ENCODE measurements at places on chromosomes 4 and X.
A peak's percentile ranks its signal among the peaks of the same experiment; 100 is the strongest.

- no peak for DNase-seq
Observed at GRCh38 chr4:121597346-121597934, 99.3 kb downstream of the ANXA5 start.

GRCh38 chr4:147779451-147779850, 47.6 kb downstream of the ARHGAP10 start:
- DNase-seq: no peak

- no peak for DNase-seq
Observed at GRCh38 chrX:110358548-110358947, at the start of gene RTL9. Gene RTL9 (plus strand): TSS chrX:110358848. CDS start chrX:110450618, 91,770 bp downstream.

DNA sequence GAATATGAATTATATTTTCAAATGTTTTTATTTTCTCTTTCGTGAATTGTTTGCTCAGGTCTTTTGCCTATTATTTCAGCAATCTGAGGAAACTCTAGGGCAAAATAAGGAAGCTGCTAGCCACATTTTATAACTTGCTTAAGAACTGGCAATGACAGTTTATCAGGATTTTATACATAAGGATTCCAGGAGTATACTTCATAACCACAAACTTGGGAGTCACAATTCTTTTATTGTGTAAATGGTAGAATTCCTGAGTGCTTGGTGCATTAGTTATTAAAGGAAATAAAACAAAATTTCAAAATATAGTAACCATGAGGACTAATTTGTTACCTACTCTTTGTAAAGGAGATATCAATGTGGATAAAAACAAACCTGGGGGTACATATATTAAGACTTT, 54.4 kb downstream of the PALLD start:
- no peak for DNase-seq

- no peak for DNase-seq
Observed at GRCh38 chr4:9969526-9970398, 51.5 kb downstream of the SLC2A9 start.

DNA sequence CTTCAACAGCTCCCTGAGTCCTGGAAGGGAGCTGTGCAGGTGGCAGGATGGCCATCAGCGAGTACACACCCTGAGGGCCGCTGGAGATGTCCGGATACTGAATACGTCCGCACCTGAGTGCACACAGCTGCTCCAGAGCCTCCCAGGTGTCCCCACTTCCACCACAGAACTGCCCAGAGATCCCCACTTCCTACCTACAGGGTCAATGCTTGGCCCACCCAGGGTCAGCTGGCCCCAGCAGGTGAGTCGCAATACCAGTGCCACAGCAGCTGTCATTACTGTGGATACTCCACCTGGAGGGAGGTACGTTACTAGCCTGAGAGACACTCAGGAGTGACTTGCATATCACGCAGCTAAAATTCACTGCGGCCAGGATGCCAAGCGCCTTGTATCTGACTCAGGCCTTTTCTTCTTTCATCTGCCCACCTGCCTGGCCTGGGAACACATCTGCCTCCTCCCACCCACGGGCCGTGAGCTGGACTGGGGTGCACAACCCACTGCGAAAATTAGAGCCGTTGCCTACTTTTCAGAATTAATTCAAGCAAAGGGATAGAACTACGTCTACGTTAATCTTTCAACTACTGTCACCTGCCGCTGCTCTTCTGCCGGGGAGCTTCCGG, 9.4 kb downstream of the C4orf50 start:
- no peak for DNase-seq

DNA sequence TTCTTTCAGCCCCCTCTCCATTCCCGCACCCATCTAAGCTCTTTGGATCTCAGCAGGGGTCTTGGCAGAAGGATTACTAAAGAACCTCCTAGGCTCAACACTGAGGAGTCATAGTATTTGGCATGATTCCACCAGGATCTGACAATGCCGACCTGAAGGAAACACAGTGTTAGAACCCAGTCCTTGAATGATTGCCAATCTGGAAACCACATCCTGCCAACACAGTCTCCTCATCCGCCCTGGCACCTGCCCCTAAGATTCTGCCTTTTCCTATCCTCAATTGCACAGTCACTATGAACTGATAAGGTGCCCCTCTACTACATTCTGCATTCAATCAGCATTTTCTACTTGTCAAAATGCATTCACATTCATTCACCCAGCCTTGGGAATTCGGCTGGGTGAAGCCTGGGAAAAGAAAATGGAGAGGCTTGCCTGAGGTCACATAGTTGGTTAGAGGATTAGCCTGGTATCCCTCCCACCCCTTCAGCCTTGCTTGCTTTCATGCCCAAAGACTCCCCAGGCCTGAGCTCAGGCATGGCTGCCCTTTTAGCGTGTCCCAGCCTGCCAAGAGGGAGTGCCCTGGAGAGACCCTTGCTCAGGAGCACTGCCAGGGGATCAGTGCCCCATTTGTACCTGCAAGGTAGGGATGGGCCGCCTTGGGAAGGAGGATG, 2.2 kb upstream of the CLDN2 start:
- DNase-seq: peak; percentile 2

DNA sequence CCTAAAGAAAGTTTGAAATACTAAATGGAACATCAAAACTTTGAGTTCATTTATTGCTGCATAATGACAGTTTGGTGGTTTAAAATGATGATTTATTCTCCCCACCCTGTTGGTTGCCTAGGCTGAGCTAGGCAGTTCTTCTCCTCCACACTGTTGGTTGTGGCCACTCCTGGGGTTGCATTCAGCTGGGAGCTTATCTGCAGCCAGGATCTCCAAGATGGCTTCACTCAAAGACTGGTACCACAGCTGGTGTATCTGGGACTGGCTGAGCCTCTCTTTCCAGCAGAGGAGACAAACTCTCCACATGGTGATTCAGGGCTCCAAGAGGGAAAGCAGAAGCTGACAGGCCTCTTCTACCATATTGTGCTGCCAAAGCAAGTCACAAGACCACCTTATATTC, 33.1 kb downstream of the MSL3 start:
- no peak for DNase-seq

DNA sequence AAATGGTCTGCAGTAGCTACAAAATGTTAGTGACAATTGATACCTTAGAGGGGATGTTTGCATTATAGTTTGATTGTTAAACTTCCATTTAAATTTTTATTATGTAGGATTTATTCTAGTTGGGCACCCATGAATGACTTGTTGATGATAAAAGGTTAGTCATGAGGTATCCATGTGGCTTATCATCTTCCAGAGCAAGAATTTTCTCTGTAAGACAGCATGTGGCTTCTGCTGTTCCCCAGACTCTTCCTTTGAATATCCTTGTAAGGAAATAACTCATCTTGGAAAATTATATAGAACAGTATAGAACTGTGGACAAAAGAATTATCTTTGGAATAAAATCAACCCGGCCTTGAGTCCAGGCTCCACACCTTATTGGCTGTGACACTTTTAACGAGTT, 40.1 kb upstream of the KLHL8 start:
- DNase-seq: no peak

DNA sequence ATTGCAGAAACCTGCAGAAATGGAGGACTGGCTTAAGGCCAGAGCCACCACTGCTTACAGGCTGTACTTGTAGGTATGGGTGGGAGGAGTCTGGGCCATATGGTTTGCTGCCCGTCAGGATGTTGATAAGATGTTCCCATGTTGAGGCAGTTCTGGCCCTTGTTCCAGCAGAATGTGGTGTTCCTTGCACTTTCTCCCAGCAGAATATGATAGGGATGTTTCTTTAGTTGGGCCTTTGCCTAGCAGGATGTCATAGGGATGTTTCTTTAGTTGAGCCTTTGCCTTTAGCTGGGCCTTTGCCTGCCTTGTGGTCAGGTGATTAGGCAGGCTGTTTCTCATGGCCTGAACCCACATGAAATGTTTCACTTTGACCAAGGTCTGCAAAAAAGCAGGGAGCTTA, 139.1 kb upstream of the PAQR3 start:
- DNase-seq: no peak

DNA sequence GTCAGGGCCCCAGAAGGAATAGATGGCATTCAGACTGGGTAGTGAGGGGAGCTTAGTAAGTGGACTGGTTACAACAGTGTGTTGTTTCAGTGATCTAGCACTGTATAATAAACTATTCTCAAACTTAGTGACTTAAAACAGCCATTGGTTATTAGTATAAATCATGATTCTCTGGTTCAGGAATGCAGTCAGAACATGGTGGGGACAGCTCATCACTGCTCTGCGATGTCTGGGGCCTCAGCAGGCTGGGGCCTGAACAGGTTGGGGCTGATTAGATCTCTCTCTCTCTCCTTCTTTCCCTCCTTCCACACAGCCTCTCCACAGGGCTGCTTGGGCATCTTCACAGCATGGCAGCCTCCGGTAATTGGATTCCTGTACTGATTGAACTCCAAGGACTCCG, 160.4 kb downstream of the GATB start:
- DNase-seq: no peak

DNA sequence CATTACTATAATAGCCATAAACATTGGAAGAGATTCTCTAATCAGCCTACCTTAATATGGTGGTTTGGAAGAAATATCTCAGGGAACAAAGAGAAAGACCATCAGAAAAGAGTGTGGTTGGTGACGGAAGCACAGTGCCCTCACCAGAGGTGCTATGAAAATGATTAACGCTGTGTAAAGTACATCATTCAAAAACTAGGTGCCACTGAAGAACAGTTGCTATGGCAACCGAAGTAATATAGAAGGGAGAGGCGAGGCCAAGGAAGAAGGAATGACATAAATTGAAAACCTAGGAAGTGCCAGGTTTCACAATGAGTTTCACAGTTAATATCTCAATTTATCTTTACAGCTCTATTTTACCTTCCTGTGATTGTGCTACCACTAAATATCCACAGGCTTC, 57.0 kb upstream of the ARSJ start:
- DNase-seq: no peak

DNA sequence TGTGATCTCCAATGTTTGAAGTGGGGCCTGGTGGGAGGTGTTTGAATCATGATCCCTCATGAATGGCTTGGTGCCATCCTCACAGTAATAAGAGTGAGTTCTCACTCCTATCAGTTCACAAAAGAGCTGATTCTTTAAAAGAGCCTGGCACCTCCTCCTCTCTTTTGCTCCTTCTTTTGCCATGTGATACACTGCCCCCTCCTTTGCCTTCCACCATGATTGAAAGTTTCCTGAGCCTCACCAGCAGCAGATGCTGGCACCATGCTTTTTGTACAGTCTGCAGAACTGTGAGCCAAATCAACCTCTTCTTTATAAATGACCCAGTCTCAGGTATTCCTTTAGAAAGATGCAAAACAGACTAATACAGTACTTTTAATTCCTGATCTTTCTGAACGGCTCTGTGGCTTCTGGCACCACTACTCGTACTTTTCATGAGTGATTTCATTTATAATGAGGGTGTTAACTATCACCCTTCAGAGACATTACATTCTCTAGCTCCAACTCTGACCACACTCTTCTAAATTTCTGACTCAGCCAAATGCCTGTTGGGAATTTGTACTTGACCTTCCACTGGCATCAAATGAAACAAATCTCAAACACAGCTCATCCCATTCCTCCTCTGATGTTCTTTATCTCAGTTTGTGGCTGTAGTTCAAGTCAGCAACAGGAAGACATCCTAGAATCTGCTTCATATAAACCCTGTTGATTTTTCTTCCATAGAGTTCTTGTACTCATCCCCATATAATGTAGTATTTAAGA, 4.2 kb downstream of the UFSP2 start:
- DNase-seq: no peak

GRCh38 chr4:42710761-42711160, 53.9 kb upstream of the ATP8A1 start:
- no peak for DNase-seq

DNA sequence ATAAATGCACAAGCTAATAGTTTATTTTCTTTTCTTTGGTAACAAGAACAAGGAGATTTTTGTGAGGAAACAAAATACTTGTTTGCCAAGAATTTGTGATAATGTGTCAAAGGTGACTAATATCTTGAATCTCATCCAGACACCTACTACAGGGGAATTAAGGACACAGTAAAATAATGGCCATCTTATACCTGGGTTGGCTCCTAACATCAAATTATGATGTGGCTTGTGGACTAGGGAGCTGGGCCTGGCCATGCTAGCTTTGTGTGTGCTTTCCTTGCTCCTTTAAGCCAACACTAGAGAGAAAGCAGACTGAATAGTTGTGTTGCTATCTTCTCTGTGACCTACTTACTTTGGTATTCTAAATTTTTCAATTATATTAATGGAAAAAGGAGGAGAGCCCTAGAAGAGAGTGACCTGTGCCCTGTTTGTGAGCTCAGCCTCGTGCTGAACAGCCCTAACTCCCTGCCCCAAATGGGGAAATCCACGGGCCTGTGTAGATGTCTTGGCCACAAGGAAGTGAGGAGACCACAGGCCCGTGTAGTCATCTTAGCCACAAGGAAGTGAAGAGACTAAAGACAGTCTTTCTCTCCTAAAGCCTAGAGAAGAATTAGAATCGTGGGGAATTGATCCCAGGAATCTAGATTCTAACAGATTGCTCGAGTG, 23.3 kb downstream of the ARHGAP24 start:
- no peak for DNase-seq

GRCh38 chr4:184471881-184472613, 2.3 kb downstream of the IRF2 start:
- DNase-seq: no peak

GRCh38 chr4:1416051-1416947, 10.1 kb upstream of the NKX1-1 start:
- no peak for DNase-seq

DNA sequence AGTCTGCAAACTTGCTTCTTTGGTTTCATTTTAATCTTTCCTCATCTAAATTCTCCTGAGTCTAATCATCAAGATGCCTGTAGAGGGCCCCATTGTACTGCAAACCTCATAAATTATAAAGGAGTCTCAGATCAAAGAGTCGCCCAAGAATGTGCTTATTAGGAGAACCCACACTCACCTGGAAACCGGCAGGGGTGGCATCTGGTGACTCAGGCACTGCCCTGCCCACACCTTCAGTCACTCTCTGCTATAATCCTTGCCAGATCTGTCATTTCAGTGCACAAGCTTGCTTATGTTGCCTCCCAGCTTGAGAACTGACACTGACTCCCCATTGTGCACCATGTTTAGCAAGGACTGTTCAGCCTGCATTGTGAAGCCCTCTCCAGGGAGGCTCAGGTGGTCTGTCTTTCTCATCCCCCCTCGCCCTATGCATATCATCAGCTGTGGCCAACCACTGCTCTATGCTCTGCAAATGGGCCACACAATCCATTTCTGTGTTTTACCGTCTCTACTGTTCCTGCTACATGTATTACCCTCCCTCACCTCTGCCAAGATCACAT, 12.4 kb downstream of the EPGN start:
- DNase-seq: no peak
